ENCODE measurements at places on chromosomes 1 and 21. TPM values are rescaled to one million over a fixed set of nuclear protein-coding genes. Genes with fewer than 3 reads are reported as not detected.

GRCh38 chr1:115196296-115196695, 107.0 kb upstream of the TSPAN2 start:
- ATAC-seq = no peak

DNA sequence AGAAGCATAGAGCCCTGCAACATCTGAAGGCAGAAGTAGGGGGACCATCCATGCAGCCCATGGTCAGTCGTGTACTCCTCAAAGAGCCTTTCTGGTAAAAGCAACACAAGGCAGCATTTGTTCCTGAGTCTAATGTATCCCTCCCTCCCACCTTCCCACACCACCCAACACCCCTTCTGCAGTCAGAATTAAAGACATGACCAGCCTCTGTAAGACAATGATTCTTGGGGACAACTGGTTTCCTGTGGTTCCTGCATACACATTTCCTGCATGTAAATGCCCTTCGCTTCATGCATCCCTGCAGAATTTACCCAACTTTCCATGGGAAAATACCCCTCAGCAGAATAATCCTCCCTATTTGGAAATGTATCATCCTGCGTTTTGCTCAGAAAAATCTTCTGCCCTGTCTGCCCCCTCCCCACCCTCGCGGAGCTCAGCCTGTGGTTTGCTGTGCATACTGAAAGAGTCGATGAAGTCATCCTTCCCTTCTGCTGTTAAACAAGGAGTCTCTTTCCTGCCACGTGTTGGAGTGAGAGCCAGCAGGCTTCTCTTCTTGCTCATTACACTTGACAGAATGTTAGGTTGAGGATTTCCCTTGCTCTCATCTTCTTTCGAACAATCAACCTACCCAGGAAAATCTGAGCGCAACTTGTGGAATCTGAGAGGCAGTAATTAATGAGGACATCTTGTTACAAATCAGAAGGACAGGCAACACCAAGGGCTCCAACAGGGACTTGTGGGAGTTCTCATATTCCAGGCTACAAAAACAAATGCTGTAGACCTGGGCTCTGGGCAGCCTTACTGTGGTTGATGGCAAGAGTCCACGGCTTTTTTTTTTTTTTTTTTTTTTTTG, 4.7 kb downstream of the TNN start:
- no peak for ATAC-seq

Gene GBP6
- 430 TPM for total RNA-seq

Gene BGLAP
- 0.28 TPM for total RNA-seq

Gene ADGRL4
- 3.5 TPM for total RNA-seq

DNA sequence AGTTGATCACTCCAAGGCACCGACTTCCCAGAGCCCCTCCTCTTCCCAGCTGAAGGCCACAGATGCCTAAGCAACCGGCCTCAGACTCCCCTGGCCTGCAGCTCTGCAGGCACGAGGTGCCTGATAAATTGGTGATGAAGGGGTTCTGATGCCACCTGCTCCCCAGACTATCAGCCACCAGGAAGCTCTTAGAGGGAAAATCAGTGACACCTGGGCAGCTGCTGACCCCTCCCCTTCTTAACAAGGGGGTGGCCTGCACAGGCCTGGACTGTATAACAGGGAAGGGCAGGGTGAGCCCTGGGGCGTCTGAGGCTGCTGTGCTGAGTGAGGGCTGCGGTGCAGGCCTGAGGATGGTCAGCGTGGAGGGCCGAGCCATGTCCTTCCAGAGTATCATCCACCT, at the start of gene PADI6:
TSS of gene PADI6 (plus strand) at position 301 of the 400 bp plus-strand sequence. CDS start at position 351, 50 bp downstream.
- no peak for ATAC-seq

- ATAC-seq = no peak
Measured at GRCh38 chr1:61604684-61605083, 120.3 kb downstream of the TM2D1 start.

- ATAC-seq = no peak
Measured at GRCh38 chr1:10986525-10986890, 25.9 kb upstream of the TARDBP start.

Gene NID1
- 5.3 TPM for total RNA-seq

DNA sequence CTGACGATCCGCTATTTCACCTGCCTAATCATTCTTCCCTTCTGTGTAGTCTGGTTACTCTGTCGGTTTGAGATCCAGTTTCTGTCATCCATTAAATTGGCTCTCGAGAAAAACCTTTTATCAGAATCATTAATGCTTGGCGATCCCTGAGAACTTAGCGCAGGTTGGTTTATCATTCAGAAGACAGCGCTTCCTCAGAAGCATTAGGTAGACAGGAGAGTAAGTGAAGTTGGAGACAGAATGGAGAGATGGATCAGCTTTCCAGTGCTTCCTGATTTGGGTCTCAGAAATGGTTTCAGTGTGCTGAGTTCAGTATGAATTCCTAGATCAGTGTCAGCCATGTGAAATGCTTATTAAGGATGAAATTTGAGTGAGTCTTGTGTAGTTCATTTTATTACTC, 1.3 kb downstream of the USP1 start:
- no peak for ATAC-seq

Gene FGGY
- 10.4 TPM for total RNA-seq

Gene MFSD2A
- total RNA-seq = 25.2 TPM

DNA sequence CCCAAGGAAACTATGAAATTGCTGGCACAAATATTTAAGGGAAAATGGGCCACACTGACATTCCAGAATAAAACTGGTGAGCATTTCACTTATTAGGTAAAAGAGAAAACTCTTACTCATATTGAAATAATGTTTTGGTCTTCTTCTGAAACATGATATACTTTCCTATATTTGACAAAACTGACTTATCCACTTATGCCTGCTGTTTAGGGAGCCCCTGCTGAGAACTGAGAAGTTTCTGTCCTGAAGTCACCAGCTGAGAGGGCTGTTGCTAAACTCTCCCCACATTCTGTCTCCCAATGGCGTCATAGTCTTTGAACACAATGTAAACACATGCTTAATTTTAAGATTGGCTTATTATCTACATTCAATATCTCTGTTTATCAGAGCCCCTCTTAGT, 46.8 kb upstream of the ZC3H11B start:
- no peak for ATAC-seq

Gene HRNR
- not detected for total RNA-seq

Gene ZNF683
- total RNA-seq = not detected

All from esophagus mucosa (tissue), 1 donor.